Heart right ventricle (tissue), 16 donors: ENCODE measurements at places on chromosomes 12 and 14.

- no peak for DNase-seq
Measured at GRCh38 chr14:68946489-68946822, 32.6 kb downstream of the ACTN1 start.

GRCh38 chr12:12450043-12450471 is 93.2 kb downstream of the BORCS5 start:
- no peak for DNase-seq

DNA sequence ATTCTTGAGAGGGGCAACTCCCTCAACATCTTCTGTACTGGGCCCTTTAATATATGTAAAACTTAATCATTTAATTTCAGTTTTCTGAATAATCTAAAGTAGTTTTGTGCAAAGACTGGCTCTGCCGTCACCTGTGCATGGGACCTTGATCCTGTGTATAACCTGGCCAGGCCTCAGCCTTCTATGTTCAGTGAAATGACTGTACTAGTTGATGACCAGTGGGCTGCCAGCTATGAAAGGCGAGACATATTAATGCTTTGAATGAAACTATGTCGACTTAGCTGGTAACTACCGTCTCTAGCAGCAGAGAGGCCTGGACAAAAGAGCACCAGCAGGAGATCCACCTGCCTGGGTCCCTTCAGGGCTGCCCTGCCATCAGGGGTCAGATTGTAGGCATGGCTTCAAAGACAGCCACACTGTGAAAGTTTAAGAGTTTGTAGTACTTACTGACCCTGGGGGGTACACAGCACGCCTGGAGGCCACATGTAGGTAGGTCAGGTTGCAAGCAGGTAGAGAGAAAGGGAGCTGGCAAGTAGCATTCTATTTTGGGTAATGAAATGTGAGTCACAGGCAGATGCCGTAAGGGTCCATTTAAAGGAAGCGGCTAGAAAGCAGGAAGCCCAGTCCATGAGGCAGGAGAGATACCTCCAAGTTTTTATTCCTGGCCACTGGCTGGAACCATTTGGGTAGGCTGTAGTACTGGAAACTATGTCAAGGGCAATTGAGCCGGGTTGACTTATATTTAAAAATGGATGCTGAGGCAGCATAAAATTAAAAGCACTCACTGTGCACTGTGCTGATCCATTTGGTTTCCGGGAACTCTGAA is 77.2 kb downstream of the BHLHE41 start:
- DNase-seq: no peak

DNA sequence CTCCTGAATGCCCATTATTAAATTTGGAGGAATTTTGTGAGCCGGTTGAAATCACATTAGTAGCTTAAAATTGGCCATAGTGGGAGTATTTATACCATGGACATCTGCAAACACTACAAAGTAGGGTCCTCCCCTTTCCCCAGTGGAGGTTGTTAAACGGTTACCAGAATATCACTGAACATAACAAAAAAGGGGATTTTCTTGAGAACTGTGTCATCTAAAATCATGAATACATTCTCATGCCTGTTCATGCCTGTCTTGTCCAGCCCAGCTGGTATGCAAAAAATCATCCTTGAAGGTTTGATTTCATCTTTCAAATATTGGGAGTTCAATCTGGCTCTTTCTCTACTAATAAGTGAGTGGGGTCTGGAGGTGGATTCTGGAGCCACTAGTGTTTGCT is 96.4 kb downstream of the OTOGL start:
- no peak for DNase-seq

- DNase-seq: no peak
Measured at GRCh38 chr12:121175383-121176119, 34.4 kb upstream of the P2RX4 start.

DNA sequence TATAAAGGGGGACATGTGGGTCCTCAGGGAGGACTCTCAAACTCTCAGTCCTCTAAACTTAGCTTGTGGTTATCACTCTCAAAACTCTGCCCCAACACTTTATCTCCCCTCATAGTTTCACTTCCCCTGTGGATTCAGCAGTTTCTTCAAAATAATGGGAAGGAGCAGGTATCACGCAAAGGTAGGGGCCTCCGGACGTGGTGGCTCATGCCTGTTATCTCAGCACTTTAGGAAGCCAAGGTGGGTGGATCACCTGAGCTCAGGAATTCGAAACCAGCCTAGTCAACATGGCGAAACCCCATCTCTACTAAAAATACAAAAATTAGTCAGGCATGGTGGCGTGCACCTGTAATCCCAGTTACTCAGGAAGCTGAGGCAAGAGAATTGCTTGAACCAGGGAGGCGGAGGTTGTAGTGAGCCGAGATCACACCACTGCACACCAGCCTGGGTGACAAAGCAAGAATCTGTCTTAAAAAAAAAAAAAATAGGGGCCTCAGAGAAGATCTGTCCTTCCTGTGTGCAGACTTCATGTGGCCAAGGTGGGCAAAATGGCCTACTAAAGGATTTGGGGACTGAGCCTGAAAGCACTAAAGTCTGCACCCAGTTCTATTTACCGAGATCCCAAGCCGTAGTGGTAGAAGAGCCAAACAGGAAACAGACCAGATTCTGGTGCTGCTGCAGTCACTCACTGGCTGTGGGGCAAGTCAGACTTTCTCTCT is 6.4 kb downstream of the ITGB7 start:
- no peak for DNase-seq

GRCh38 chr12:53300187-53300586 is 692 bp downstream of the MYG1 start:
- DNase-seq: no peak
